Tibial nerve (tissue), 4 donors: ENCODE measurements at places on chromosomes 6 and 20. TPM values are rescaled to one million over a fixed set of nuclear protein-coding genes. Genes with fewer than 3 reads are reported as not detected.

DNA sequence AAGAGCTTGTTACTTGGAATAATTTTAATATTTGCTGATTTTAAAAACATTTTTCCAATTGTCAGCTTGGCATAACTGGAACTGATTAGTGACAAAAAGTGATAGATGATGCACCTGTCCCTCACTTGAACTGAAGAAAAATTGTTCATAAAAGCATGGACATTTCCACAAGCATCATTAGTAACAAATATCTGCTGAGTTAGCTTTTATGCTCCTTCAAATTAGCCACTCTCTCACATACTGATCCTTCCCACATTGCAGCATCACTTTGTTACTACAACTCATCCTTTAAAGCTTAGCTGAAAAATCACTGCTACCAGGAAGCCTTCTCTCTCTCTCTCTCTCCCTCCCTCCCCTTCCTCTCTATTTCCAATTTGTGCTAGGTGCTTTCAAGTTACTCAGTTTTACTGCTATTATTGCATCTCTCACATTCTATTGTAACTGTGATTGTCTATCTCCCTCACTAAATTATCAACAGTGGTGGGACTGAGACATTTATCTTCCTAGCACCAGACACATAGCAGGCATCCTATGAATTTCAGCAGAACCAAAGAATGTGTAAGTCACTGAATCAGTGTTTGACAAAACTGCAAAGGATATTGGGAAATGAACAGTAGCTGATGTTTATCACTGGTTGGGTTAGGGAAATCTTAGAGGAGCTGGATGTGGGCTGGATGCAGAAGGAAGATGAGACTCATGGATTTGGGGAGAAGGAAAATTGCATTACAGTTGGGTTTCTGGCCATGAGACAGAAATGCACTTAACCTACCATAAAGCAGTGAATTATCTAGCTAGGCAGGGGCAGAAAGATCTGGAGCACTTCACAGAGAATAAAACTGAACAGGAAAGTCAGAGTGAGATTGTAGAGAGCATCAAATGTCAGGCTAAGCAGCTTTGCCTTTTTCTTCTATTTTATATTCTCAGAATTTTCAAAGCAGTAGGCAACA lies 128.4 kb upstream of the PLN start:
- DNase-seq, result no peak

GRCh38 chr20:46020555-46020954 lies 8.5 kb upstream of the SLC12A5 start:
- DNase-seq, result no peak

The SLC35F1 gene
- 12.7 TPM for total RNA-seq

DNA sequence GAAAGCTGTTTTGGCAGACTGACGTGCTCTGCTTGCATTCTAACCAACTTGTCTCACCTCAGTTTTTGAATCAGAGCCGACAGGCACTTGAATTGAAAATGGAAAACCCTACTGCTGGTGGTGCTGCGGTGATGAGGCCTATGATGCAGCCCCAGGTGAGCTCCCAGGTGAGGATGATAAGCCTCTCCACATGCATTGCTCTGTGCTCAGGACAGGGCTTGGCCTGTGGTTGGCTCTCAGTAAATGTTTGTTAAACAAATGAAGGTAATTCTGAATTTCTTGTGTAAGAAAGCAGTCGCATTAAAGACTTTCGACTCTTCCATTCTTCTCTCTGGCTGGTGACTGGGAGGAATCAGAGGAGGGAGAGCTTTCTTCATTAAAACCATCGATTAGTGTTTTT lies 136.3 kb downstream of the SULF2 start:
- no peak for DNase-seq

The ANGPT4 gene
- total RNA-seq, result 1.3 TPM

The OR2B6 gene
- total RNA-seq, result not detected

GRCh38 chr6:139369068-139369467 lies 5.4 kb downstream of the CITED2 start:
- DNase-seq, result no peak

GRCh38 chr6:38567436-38567835 lies 72.3 kb downstream of the BTBD9 start:
- DNase-seq, result peak; percentile 50
